AML-193 (cell line): ENCODE measurements at places on chromosomes 6 and 20.

- DNase-seq: peak; percentile 63
Measured at GRCh38 chr20:35883778-35884540, 70.3 kb downstream of the SCAND1 start.

- DNase-seq: no peak
Measured at GRCh38 chr6:5089481-5090438, 4.6 kb downstream of the PPP1R3G start.

DNA sequence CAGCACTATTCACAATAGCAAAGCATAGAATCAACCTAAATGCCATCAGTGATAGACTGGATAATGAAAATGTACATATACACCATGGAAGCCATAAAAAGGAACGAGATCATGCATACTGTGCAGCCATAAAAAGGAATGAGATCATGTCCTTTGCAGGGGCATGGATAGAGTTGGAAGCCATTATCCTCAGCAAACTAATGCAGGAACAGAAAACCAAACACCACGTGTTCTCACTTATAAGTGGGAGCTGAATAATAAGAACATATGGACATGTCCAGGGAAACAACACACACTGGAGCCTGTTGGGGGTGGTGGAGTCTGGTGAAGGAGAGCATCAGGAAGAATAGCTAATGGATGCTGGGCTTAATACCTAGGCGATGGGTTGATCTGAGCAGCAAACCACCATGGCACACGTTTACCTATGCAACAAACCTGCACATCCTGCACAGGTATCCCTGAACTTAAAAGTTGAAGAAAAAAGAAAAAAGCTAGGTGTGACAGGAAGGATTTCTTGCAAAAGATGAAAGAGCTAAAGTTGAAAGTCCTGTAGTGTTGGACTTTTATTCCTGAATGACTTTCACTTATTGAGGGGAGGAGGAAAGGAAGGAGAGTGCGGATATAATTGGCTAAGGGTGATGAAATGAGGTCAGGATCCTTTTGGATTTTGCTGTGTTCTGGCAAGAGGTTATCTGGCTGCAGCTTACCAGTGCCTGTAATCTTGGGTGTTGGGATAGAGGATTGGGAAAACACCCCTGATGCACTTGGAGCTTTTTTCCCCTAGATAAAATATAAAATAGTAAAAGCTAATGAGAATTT is 8.5 kb downstream of the TRMT11 start:
- DNase-seq: no peak

DNA sequence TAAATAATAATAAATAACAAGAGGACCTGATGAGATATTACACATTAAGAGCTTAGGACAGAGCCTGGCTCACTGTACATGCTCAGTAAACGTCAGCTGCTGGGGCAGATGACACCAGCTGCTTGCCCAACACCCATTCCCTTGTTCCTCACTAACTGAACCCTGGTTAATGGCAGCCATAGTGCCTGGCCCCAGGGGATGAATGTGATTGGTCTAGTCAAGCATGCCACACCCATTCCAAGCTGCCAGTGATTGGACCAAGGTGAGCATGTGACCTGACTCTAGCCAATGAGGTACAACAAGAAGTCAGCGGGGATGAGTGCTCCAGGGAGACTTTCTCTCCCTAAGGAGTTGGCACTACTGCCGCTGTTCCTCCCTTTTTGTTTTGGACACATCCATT is 85.1 kb upstream of the PTPN1 start:
- DNase-seq: no peak

DNA sequence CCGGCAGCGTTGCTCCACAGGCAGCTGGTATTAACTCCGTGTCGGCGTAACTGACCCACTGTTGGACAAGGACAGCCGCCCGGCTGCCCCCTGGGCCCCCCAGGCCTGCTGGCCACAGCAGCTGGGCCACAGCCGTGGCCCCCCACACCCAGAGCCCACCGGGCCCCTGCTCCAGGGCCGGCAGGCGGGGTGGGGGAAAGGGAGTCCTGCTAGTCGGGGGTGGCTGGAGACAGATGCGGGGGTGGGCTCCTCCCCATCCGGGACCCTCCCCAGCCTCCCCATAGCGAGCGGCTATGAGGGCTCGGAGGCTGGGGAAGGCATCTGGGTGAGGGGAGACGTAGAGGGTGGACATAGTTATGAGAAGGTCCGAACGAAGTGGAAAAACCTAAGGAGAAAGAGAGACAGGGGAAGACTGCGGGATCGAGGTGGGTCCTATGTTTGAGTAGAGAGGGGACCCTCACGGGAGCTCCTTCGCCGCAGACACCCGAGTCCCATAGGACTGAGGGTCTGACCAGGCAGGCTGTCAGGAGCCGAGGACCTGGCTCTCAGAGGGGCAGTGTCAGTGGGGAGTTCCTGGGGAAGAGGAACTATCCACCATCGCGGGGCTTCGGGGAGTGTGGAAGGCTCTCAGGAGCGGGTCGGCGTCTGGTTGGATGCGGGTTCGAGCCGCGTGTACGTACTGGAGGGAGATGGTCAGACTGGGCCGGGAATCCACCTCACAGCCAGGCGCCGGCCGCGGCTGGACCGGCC is 511 bp downstream of the VARS1 start:
- DNase-seq: peak; percentile 70

GRCh38 chr6:49919261-49919660 is 44.7 kb downstream of the DEFB114 start:
- no peak for DNase-seq

DNA sequence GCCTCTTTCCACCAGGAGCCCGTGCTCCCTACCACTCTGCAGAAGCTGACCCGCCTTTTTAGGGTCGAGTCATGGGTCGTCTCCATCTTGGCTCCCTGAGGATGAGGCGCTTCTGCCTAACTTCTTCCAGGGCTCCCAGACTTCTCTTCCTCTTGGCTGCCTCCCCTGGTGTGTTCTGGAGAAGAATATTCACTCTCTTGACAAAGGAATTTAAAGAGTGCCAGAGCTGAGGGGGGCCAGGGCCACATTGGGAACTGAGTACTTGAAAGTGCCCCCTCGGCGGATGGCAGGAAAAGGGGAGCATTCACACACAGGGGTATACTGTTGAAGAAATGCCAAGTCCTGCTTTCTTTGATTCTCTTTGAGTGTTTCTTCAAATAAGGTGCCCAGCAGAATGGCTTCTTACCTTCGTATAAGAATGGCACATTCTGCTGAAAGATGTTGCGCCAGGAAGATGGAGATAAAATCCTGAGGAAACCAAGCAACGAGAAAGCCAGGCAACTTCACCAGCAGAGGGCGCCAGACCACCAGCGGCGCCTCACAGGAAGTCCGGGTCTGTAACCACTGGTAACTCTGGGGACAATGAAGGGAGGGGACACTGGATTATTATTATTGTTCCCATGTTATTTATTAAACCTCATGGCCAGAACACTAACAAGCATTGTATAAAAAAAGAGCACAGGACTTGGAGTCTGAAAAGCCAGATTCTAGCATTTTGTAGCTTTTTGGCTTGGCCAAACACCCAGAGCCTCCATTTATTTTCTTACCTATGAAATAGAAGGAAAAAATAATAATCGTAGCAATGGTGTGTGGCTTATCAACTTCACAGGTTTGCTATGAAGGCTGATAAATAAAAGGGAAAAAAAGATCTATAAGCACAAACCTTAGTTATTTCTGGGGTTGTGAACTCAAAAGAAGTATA is 176.7 kb downstream of the HACE1 start:
- DNase-seq: peak; percentile 73

DNA sequence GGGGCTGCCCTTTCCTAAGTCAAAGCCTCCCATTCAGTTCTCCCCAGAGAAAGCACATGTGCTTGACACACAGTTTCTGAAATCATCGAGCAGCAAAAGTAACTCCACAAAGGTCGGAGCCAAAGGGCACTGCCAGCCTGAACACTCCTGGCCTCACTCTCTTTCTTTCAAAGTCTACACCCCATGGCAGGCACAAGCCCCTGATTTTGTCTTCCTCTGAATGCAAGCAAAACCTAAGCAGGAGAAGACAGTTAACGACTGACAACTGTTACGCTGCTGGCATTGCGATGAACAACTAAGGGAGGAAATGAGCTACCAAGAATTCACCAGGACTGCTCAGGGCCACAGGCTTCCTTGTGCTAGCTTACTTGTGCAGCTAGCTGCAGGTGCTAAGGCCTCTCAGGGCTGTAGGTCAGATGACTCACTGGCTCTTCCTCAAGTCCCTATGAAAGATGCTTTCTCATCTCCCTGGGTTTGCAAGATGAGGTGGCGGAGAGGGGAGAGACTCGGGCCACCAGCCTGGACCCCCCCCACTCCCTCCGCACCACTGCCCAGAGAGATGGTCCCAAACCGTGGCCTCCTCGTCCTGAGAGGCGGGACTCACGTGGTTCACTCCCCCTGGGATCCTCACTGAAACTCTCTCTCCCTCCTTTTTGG is 208.2 kb downstream of the DLL1 start:
- no peak for DNase-seq

DNA sequence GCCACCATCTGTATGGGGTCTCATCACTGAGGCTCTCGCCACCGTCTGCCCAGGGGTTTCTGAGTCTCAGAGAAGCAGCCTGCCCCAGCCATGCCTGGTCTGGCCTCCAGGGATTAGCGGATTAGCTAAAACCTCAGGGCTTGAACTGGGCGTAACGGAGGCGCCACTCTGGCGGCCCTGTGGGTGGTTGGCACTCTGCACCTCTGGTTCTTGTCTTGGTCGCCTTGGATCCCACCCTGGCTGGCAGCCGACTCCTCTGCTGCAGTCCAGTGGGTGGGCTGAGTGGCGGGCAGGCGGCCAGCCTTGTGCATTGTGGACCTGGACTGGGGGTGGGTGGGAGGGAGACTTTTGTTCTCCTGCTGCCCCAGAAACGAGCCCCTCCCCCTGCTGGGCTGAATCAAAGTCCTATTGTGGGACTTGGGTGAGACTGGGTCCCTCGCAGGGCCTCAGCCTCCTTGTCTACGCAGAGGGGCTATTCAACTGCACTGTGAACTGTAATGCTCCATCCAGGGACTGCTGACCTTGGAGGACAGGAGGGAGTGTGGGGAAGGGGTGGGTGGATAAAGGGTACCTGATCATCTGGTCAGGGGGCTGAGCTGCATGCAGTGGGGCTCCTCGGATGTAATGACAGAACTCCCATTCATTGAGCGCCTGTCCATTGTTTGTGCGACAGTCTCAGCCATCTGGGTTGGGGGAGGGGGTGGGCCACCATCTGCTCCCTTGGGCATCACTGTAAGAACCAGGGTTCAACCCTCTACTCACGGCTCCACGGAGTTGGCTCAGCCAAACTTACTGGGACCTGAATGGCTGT is 23.9 kb downstream of the SUN5 start:
- no peak for DNase-seq
